ENCODE measurements at places on chromosomes 5 and 9.

DNA sequence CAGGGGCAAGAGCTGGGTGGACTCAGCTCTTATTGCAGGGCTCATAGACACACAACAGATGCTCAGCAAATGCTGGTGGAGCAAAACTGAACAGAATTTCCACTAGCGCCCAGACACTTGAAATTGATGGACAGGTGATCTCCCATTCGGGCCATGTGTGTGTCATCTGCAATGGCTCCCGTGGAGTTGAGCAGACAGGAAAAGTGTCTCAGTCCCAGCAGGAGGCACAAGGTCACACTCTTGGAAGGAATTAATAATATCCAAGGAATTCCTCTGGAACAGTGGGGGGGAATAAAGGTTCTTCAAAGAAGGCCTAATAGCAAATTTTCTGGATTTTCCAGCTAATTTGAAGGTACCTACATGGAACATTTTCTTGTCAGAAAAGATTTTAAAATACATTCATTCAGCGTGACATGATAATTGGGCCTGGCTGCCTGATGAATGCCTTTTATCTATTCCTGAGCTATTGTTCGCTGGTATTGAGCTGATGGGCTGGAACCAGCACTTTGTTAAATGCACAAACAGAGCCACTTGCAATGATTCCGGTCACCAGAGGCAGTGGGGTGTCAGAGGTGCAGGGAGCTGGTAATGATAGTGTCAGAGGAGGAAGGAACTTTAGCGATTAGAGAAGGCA, 31.5 kb upstream of the ALDH1B1 start:
- DNase-seq, result no peak

DNA sequence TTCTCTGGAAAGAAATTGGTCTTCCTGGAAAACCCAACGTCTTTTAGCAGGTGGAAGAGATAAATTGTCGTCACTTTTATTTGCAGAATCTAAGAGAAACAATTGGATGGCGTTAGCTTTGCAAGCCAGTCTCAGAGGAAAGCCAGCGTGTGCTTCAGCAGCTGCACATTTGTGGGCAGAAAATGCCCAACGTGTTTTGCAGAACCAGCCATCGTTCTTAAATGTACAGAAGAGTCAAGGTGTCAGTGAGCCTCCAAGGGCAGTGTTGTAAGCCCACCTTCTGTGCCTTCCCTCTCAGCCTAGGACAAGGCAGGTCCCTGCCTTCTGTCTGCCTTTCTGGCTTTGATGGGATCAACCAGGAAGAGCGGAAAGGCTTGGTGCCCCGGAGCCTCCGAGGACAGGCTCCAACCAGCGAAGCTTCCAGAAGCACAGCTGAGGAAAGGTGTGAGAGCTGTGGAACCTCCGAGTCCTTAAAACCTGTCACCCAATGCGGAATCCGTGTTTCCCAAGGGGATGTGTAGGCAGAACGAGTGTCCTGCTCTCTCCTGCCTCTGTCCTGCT, 116.0 kb upstream of the IRX2 start:
- no peak for DNase-seq

GRCh38 chr5:72214168-72214567, 105.9 kb downstream of the MRPS27 start:
- DNase-seq, result no peak

- DNase-seq, result no peak
Observed at GRCh38 chr9:108844391-108844790, 11.4 kb downstream of the ACTL7B start.

DNA sequence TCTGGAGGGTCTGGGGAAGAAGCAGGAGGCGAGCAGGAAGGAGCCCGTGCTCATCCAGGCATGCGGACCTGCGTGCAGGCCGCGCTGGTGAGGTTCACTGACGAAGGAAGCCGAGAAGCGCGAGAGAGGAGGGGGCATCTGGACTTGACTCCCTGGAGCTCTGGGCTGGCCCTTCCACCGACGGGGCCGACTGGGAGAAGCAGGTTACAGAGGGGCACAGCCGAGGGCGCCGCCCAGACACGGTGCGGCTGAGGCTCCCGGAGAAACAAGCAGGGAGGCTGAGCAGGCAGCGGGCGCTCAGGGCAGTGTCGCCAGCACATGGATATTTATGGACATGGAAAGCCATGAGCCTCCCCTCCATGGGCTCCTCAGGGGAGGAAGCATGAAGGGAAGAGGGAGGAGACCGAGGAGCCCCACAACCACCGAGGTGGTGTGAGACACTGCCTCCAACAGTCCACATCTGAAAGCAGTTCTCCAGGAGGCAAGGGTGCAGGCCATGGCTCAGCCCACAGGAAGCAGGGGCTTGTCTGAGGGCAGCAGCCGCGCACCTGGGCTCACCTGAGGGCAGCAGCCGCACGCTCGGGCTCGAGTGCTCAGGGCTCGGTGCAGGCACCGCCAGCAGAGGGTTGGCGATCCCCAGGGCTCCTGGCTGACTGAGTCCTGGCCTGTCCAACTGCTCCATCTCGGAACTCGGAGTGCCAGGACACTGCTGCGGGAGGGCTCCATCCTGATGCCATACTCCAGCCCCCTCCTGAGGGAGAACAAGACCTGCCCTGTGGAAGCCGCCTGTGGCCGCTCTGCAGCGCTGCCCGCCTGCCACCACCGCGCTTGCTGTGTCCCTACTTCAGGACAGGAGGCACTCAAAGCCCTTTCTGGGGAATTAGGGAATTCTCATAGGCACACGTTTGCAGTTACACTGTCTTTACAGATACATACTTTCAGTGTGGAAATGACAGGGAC, 15.7 kb upstream of the INPP5E start:
- no peak for DNase-seq

DNA sequence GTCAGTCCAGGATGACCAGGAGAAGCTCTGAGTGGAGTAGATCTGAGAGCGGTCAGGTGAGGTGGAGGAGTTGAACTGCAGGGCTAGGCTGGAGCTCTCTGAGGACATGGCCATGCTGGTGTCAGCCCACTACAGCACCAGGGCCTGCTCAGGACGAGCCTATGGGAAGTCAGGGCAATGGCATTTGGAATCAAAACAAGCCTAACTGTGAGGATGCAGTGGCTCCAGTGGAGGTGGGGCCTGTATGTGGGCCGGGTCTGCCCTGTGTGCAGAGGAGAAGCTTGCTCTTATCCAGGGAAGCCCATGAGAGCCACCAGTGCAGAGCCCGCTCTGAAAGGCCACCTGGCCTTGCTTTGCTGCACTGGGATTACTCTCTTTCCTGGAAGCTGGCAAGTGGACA, 11.1 kb downstream of the CXCL14 start:
- DNase-seq, result no peak

DNA sequence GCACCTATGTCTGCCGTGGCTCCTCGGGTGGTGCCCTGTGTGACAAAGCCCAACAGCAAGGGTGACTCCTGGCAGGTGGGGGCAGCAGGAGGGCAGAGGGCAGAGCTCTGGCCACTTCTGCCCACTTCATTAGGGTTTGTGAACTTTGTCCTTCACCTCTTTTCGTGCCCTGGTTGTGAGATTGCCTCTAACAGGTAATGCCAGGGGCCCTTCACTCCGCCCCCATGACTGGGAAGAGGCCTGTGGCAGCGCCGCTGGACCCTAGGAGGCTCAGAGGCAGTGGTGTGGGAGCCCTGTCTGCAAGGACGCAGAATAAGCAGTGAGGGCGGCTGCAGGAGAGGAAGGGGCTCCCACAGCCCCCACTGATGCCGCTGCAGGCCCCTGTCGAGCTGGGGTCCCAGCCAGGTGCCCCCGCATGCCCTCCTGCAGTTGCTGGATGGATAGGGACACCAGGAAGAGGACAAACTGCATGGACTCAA, 108.7 kb upstream of the LMX1B start:
- no peak for DNase-seq

DNA sequence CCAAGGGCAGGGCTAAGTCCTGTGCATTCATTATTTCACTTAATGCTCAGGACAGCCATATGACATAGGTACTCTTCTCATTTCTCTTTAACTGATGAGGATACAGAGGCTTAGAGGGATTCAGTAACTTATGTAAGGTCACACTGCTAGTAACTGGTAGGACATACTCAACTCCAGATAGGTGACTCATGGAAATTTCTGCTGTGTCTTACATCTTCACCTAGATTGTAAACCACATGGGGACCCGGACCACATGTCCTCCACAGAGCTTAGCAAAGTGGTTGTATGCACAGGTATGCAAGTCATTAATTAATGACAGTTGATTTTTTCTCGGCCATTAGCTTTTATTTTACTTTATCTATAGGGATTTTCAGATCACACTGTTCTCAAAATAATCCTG, 29.3 kb downstream of the SLC1A1 start:
- DNase-seq, result no peak

GRCh38 chr5:80566711-80567259, 3.3 kb downstream of the ANKRD34B start:
- DNase-seq, result no peak

DNA sequence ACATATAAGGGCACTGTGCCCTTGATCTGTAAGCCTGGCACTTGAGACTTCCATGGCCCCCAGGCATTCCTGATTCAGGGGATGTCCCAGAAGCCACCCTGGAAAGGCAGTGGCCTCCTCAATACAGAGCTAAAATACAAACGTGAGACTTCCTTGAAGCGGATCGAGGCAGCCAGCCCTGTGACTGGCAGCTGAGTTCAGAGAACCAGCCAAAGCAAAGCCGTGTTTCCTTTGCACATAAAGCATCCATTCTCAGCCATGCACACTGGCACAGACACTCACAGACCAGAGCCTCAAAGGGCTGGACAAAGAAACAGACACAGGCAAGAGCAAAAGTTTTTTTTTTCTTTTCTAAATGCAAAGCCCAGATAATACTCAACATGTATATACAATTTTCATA, 18.8 kb upstream of the CPEB4 start:
- DNase-seq, result no peak

- DNase-seq, result no peak
Observed at GRCh38 chr9:84397822-84398221, 57.3 kb upstream of the SLC28A3 start.

DNA sequence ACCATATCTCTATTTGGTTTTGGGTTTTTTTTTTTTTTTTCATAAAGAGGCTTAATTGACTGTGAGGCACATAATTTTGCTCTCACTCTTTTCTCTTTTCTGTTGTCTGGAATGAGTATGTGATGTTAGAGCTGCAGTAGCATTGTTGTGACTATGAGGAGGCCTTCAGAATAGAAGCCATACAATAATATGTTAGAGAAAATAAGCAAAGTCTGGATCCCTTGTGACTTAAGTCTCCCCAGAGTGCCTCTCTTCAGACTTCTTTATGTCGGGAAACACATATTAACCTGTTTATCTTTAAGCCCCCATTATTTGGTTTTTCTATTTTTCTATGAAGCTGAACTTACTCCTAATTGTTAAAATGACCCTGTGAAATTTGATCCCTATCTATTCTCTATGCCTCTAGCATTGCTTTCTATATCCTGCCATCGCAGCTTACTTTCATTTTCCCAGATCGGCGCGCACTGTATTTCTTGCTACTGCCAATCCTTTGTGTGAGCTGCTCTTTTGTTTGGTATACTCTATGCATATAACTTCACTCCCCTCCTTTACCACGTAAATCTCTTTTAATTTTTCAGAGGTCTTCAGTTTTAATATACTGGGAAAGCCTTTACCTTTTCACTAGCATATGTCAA, 372.5 kb upstream of the KCNN2 start:
- DNase-seq, result no peak

GRCh38 chr5:58156361-58156760, 303.5 kb downstream of the PLK2 start:
- DNase-seq, result no peak

DNA sequence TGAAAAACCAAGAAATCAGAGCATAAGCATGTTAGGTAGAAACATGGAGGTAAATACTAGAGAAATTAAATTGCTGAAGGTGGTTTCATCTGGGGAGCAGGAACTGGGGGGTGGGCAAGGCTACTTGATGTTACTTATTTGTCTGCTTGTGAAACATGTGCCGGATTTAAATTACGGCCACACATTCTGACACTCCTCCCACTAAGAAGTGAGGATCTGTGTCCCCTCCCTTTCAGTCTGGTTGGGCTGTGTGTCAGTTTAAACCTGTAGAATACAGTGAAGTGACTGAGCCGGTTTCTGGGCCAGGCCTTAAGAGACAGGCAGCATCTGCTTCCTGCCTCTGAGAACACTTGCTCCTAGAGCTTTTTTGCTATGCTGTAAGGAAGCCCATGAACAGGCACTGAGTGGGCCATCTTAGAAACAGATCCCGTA, 2.3 kb upstream of the IARS1 start:
- DNase-seq, result no peak

DNA sequence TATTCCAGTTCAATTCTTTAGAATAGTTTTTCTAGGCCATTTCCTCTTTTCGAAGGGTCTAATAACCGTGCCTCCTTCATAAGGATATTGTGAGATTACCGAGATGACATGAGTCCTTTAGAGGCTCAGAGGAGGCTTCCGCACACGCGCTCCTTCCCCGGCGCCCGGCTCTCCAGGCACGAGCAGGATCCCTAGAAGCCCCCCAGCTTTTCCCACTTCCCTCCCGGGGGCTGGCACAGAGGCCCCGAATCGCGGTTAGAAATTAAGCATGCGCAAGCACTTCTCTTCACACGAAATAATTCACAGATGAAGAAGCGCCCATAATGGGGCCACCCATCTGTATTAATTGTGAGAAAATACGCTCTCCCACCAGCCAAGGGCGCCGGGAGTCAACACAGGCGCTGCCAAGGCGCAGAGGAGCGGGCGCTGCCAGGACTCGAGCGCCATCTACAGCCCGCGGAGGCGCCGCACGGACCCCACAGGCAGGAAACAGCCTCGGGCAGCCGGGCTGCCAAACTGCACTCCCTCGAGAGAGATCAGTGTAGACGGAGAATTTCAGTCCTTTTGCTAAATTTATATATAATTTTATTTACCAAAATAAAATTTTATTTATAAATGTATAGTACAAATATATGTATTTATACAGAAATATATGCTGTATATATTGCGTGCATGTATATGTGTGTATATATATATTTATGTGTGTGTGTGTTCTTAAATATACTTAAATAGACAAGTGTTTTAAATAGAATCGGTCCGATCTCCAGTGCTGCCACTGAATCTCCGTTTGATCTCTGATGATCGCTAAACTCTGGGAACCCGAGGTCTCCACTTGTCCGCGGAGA, 258.1 kb upstream of the NFIL3 start:
- peak; percentile 43 for DNase-seq

- no peak for DNase-seq
Observed at GRCh38 chr9:72255569-72255968, 106.3 kb downstream of the GDA start.

DNA sequence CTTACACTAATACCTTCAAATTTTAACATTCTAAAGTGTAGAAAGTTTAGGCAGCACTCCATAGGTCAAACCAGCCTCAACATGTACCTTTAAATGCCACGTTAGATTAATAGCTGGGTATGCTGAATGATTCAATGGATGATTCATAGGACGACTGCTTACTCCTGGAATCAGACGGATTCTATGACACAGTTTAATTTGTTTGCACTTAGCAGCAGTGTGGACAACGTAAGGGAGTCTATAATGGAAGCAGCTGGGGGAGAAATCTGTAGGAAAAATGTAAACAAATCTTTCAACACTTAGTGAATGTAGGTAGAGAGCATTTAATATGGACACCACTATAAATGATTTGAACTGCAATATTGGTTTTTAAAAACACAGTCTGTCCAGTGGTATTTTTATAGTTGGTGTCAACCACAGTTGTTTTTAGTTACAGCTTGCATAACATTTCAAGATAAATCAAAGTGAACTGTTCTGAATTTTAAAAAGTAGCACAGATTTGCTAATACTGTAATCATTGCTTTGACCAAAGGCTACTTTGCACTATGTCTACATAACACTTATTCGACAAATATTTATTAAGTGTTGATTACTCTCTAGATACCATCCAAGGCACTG, 701.5 kb upstream of the MEF2C start:
- no peak for DNase-seq
